ENCODE measurements at places on chromosomes 12 and 14. TPM values are rescaled to one million over a fixed set of nuclear protein-coding genes. Genes with fewer than 3 reads are reported as not detected.

DNA sequence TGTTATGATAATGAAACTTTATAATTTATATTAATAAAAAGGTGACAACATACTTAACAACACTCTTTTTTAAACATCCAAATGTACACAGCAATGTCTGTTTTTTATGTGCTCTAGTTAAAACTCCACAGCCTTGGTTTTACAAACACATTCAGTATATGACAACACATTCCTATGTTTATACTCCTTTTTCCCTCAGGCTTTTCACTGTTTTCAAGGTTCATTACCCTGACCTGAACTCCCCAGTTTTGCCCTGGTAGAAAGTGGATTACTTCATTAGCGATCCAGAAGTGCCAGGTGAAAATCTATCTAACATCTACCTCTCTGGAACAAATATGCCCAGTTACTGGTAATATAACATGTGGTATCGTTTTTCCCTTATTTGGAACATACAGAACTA, 340.2 kb upstream of the DDHD1 start:
- no peak for DNase-seq

DNA sequence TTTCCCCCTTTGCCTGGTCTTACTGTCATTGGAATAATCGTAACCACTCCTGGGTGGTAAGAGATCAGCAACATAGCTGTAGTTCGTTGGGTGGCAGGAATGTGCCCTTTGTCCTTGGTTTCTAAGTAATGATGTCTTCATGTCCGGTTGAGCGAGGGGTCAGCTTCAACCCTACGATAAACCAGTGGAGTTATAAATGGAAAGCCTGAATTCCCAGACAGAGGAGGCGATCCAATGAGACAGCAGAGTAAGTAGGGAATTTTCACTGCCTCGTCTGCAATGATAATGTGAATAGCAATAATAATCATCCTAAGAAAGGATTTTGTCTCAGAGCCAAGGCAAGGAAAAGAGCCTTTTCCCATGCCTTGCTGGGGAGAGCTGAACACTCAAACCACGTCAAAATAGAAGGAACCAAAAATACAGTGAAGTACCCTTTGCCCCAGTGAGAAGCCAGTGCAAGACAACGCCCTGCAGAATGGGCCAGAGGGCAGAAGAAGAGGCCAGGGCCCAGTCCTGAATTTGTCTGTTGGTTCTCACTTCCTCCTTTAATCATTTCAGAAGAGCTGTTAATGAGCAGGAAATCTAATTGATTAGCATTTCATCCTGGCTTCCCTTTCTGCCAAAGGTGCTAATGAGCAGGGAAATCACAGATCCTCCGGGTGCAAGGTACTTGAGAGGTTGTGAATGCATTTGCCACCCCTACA, 330.7 kb downstream of the CACNA1C start:
- DNase-seq: no peak

The MIS18BP1 gene
- total RNA-seq: 40.3 TPM

The PTPRR gene
- 0.27 TPM for total RNA-seq

DNA sequence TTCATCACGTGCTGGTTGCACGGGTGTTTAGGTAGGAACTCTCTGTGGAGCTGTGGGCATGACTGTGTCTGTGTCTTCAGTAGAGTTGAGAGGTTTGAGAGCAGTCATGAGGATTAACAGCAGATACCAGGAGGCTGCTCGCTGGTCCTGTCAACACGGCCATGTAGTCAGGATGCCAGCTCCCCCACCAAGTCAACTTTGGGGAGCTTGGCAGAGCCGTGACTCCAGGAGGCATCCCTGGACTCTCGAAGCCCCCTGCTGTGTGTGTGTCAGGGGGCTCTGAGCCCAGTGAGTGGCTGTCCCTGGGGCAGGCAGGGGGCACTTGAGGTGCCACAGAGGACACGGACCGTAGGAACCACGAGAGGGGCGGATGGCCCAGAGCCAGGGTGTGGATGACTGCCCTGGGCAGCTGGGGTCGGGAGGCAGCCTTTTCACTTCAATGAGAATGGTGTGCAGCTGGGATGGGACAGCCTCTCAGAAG, 7.2 kb upstream of the GPR132 start:
- DNase-seq: no peak

The PRB2 gene
- not detected for total RNA-seq

DNA sequence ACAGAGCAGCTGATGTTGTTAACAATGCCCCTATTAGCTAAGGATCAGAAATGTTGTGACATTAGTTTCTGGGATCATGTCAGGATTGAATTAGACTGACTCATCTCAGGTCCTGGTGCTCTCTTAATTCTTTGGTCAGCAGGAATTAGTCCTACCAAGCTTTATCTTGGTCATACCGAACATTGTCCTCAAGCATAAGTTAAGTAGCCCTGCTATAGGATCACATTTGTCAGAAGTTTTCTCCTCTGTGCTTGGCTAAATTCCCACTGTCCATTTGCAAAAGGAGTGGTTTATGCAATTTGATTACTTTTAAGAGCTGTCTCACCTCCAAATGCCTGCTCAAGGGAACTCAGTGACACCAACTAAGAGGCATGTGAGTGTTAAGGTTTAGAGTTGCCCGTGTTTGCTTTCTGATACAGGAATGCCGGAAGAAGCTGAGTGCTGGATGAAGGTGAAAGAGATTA, 48.4 kb upstream of the IFNG-AS1 start:
- no peak for DNase-seq

DNA sequence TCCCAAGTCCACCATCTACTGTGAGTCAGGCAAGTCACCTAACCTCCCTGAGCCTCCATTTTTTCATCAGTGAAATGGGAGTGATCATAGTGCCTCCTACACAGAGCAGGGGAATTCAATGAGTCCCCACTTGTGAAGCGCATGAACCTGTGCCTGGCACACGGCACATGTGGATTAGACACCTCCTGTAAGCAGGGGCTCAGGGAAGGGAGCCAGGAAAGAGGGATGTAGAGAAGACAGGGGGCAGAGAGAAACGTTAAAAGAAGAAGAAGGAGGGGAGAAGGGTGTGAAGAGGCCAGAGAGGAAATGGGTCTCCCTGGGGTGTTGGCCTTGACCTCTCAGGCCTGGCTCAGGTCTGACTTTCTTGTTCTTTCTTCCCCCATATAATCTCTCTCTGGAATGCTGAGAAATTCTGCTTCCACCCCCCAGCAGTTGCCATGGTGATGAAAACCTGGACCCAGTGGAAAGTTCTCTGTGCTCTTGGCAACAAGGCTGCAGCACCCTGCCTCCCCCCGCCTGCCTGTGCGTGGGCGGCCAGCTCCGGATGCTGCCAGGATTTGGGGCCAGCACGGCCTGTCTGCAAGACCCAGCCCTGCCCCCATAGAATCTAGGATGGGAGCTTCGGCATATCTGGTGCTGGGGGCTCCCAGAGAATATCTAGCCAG, 94.5 kb downstream of the CALM1 start:
- DNase-seq: peak; percentile 68

The TRPV4 gene
- 2.0 TPM for total RNA-seq

The TPPP2 gene
- not detected for total RNA-seq

The CABP1 gene
- 1.4 TPM for total RNA-seq

The IL26 gene
- not detected for total RNA-seq

DNA sequence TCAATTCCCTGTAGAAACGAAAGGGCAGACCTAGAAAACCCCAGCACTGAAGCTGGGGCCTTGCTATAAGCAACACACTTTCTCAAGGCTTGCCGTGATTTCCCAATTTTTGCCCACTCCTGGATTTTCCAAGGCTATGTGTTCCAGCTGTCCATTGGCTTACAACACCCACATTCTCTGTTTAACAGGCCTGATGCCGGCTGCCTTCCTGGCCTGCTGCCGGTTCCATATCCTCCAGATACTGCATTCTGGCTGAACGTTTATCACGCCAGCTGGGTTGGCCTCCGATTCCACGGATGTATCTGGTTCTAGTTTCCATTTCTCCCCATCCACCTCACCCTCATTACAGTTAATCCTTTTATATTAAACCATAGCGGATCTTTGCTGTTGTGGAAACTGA, 2.0 kb upstream of the PCNX1 start:
- DNase-seq: no peak

The BIN2 gene
- 4.6 TPM for total RNA-seq
